ENCODE measurements at places on chromosomes 3 and 15. TPM values are rescaled to one million over a fixed set of nuclear protein-coding genes. Genes with fewer than 3 reads are reported as not detected.

The CFAP91 gene
- 0.34 TPM for total RNA-seq

The NMB gene
- total RNA-seq: 17.2 TPM

The CCDC80 gene
- total RNA-seq: 41.8 TPM

The CSNK1G1 gene
- 16.7 TPM for total RNA-seq

The MAGEL2 gene
- total RNA-seq: not detected

The CRTAP gene
- total RNA-seq: 227 TPM

The CLDN18 gene
- total RNA-seq: not detected

The LRRFIP2 gene
- 59.6 TPM for total RNA-seq

The KLHL6 gene
- not detected for total RNA-seq

The OSBPL10 gene
- 22.9 TPM for total RNA-seq

The GRK7 gene
- not detected for total RNA-seq

The WNT7A gene
- total RNA-seq: 0.07 TPM

The ACSBG1 gene
- total RNA-seq: 0.59 TPM

The SLC9C1 gene
- not detected for total RNA-seq

The NRG4 gene
- 0.29 TPM for total RNA-seq

The CHRNA5 gene
- 30.9 TPM for total RNA-seq

The RBP2 gene
- not detected for total RNA-seq

The CKMT1B gene
- 5.1 TPM for total RNA-seq

The CD86 gene
- not detected for total RNA-seq

All from A549 treated with GW870086 at 1 μM for 4 hours (cell line).